Naive thymus-derived CD8-positive, alpha-beta T cell (primary cell): ENCODE measurements at places on chromosomes 6 and 20. TPM values are rescaled to one million over a fixed set of nuclear protein-coding genes. Genes with fewer than 3 reads are reported as not detected.
A peak's percentile ranks its signal among the peaks of the same experiment; 100 is the strongest.

Gene LY86
- 2.2 TPM for total RNA-seq

Gene COL12A1
- not detected for total RNA-seq

Gene OPN5
- not detected for total RNA-seq

Gene IL17A
- total RNA-seq, result not detected

Gene MUCL3
- not detected for total RNA-seq

Gene SRSF12
- not detected for total RNA-seq

Gene ELOVL2
- total RNA-seq, result not detected

Gene PI16
- total RNA-seq, result 0.65 TPM

DNA sequence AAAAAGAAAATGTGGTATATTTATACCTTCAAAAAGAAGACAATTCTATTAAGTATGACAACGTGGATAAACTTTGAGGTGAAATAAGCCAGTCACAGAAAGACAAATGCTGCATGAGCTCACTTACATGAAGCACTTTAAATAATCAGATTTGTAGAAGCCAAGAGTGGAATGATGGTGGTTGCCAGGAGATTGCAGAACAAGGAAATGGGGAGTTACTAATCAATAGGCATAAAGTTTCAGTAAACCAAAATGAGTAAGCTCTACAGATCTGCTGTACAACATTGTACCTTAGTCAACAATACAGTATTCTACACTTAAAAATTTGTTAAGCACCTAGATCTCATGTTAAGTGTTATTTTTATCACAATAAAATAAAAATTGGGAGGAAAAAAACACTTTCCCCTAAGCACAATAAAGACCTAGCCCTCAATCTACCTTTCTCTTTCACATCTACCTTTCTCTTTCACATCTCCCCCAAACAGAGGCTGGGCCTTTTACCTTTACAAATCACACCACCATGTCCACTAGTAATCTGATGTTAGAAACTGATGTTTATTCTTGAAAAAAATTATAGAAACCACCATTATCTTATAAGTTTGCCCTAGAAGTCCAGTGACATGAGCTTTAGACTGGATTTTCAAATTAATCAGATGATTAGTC, 73.9 kb downstream of the PKIB start:
- no peak for DNase-seq
- no peaks in the 10 kb centered on the region for H3K36me3 ChIP-seq
- no peaks in the 10 kb centered on the region for H3K4me1 ChIP-seq
- H3K27ac ChIP-seq, result no peak overlapping the region

DNA sequence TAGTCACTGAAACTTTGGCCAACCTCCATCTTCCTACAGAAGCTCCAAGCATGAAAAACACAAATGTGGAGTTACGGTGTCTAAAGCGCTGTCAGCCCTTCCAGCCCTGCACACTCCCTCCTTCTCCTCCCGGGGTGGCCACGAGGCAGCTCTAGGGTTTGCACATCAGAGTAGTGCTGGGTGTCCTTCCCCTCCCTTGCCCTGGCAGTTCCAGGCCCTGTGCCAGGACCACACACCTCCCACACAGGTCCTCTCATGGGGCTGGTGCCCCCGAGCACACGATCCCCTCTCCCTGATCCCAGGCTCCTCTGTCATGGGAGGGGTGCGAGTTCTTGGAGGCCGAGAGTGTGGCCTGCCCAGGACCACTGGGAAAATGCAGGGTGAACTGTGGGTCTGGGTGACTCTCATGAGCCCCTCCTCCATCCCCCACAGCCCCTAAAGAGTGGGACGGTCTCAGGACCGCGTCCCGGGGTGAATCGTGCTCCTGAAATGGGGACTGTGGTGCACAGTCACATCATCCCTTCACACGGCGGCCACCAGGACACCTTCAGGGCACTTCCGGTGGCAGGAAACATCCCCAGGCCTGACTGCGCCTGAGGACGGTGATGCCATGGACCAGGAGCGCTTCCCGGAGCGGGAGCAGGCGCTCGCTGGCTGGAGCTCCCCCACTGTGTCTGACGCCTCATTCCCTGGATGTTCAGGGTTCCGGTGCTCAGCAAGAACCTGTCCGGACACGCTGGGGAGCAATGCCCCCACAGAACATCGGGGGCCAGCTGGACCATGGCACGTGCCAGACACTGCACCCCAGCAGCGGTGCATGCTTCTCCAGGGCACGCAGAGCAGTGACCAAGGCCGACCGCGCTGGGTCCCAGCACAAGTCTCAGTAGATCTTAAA, 42.8 kb upstream of the SLCO4A1 start:
- DNase-seq, result no peak
- H3K27me3 ChIP-seq, result peaks cover 16% of the 10 kb centered on the region

GRCh38 chr20:10167040-10167439, 51.6 kb upstream of the SNAP25 start:
- DNase-seq, result no peak
- no peak overlapping the region for H3K27ac ChIP-seq
- no peaks in the 10 kb centered on the region for H3K36me3 ChIP-seq
- no peak overlapping the region for H3K4me3 ChIP-seq
- peaks cover 2% of the 10 kb centered on the region for H3K4me1 ChIP-seq

DNA sequence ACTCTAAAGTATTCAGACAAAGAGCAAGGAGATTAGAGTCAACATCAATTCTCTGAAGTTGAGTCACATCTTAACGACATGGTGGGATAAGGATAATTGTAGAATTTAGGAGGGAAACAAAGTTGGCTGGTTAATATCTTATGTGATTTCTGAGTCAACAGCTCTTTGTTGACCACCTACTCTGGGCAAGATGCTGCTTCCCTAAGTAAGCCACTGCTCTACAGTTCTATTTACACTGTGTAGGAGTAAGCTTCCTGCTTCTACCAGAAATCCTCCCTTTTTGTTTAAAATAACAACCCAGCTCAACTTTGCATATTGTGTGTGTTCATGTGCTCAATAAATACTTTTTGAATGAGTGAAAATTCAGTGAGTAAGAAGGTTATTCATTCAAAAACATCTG, 3.1 kb downstream of the HS3ST5 start:
- peaks cover 22% of the 10 kb centered on the region for H3K27me3 ChIP-seq
- H3K4me3 ChIP-seq, result no peak overlapping the region
- H3K4me1 ChIP-seq, result no peaks in the 10 kb centered on the region
- no peaks in the 10 kb centered on the region for H3K36me3 ChIP-seq

DNA sequence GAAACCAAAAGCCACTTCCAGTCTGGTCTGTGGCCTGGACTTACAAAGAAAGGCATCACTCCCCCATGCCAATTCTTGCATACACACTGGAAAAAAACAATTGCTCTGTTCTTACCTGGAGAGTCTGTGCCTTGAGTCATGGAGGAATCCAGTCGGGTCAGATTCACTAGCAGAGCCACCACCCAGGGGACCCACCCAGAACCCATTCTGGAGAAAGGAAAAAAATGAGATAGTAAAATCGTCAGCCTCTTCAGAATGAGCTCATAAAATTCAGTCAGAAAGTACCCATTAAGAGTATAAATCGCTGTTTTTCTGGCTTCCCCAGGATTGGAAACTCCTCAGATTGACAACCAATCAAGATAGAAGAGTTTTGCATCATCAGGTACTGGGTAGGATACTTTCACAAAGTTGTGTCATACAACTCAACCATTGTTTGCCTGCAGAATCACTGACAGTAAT, at the start of gene HLA-DOB:
HLA-DOB (minus strand) TSS at position 257 of the 459 bp plus-strand sequence; CDS start at position 206, 51 bp downstream.
- no peak for DNase-seq
- no peaks in the 10 kb centered on the region for H3K27me3 ChIP-seq
- peaks cover 54% of the 10 kb centered on the region for H3K4me1 ChIP-seq
- peaks cover 14% of the 10 kb centered on the region for H3K36me3 ChIP-seq
- H3K27ac ChIP-seq, result no peak within 1 kb of the TSS

GRCh38 chr20:38231531-38232121, 28.9 kb downstream of the KIAA1755 start:
- H3K27me3 ChIP-seq, result peaks cover 7% of the 10 kb centered on the region
- no peak overlapping the region for H3K27ac ChIP-seq
- H3K36me3 ChIP-seq, result no peaks in the 10 kb centered on the region
- no peaks in the 10 kb centered on the region for H3K4me1 ChIP-seq

DNA sequence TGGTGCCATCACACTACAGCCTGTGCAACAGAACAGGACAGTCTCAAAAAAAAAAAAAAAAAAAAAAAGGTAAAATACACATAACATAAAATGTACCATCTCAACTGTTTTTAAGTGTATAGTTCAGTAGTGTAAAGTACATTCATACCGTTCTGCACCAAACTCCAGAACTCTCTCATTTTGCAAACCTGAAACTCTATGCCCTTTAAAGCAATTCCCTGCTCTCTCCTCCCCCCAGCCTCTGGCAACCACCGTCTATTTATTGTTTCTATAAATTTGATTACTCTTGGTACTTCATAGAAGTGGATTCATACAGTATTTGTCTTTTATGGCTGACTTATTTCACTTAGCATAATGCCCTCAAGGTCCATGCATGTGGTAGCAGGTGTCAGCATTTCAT, 12.9 kb downstream of the RIPOR2 start:
- peaks cover 93% of the 10 kb centered on the region for H3K4me1 ChIP-seq
- H3K36me3 ChIP-seq, result peaks cover 79% of the 10 kb centered on the region
- no peaks in the 10 kb centered on the region for H3K27me3 ChIP-seq
- H3K27ac ChIP-seq, result peak overlapping the region; percentile 90
- no peak for DNase-seq
- peak overlapping the region; percentile 74 for H3K4me3 ChIP-seq

DNA sequence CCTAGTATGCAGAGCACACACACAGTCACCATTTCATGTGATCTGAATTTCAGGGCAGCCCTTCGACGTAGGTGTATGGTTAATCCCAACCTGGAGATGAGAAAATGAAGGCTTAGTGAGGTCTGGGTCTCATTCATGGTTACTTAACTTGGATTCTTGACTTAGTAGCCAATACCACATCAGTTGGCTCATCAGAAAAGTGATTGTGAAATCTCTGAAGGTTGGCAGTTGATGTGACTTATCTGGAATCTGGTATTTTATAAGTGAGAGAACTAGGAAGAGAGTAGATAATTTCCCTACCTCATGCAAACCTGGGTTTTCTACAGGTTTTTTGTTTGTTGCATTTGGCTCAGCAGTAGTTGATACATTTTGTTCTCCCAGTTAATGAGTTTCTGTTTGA, 123.7 kb downstream of the CCDC170 start:
- H3K27me3 ChIP-seq, result peaks cover 12% of the 10 kb centered on the region
- no peaks in the 10 kb centered on the region for H3K4me1 ChIP-seq
- H3K4me3 ChIP-seq, result no peak overlapping the region
- H3K27ac ChIP-seq, result no peak overlapping the region
- DNase-seq, result no peak

DNA sequence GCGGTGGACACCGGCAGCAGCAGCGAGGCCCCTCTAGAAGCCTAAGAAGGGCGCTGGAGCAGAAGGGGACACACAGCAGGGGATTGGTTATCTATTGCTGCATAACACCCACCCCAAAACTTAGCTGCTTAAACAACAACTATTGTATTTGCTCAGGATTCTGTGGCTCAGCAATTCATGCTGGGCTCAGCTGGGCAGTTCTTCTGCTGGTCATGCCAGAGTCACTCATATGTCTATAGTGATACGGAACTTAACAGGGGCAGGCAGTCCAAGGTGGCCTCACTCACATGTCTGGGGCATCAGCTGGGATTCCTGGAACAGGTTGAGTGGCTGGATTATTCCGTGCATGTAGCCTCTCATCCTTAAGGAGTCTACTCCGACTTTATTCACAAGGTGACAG, 17.6 kb upstream of the PPP1R16B start:
- DNase-seq, result no peak
- peaks cover 2% of the 10 kb centered on the region for H3K36me3 ChIP-seq
- peak overlapping the region; percentile 76 for H3K27ac ChIP-seq
- no peaks in the 10 kb centered on the region for H3K27me3 ChIP-seq

DNA sequence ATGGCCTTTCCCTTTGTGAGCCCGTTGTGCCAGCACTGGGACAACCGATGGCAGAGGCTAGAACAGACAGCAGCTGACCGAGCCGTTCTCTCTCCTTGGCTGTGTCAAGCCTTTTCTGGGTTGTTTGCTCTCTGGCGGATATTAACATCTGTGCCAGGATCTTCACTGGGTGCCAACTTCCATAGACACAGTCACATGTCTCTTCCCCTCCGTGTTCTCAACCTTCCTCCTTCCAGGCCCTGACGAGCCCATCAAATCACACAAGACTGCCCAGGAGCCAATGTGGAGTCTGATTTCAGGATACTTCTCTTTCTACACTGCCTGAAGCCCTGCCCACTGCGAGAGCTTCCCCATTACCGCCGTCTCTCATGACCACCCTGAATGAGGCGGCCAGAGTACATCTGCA, 111.0 kb upstream of the RALGAPA2 start:
- H3K27me3 ChIP-seq, result peaks cover 13% of the 10 kb centered on the region
- H3K36me3 ChIP-seq, result no peaks in the 10 kb centered on the region
- H3K4me1 ChIP-seq, result no peaks in the 10 kb centered on the region

GRCh38 chr20:39878809-39879208, 810.2 kb downstream of the MAFB start:
- H3K27ac ChIP-seq, result no peak overlapping the region
- H3K4me1 ChIP-seq, result no peaks in the 10 kb centered on the region
- no peak for DNase-seq
- peaks cover 10% of the 10 kb centered on the region for H3K36me3 ChIP-seq
- peaks cover 1% of the 10 kb centered on the region for H3K27me3 ChIP-seq
- no peak overlapping the region for H3K4me3 ChIP-seq

GRCh38 chr20:13231031-13231752, 10.1 kb downstream of the ISM1 start:
- H3K27ac ChIP-seq, result peak overlapping the region; percentile 96
- H3K36me3 ChIP-seq, result no peaks in the 10 kb centered on the region
- H3K4me1 ChIP-seq, result peaks cover 38% of the 10 kb centered on the region

GRCh38 chr6:116767715-116768114, 2.2 kb upstream of the FAM162B start:
- H3K27ac ChIP-seq, result no peak overlapping the region
- H3K27me3 ChIP-seq, result peaks cover 50% of the 10 kb centered on the region
- H3K4me1 ChIP-seq, result peaks cover 5% of the 10 kb centered on the region
- no peak overlapping the region for H3K4me3 ChIP-seq
- no peak for DNase-seq
